ENCODE measurements at places on chromosomes 6 and 20.
A peak's percentile ranks its signal among the peaks of the same experiment; 100 is the strongest.

GRCh38 chr20:2137552-2138201 is 36.0 kb downstream of the STK35 start:
- no peak for DNase-seq

GRCh38 chr6:100803264-100804045 is 77.7 kb downstream of the ASCC3 start:
- DNase-seq = no peak

GRCh38 chr6:1596088-1596852 is 13.4 kb upstream of the FOXC1 start:
- peak; percentile 50 for DNase-seq

DNA sequence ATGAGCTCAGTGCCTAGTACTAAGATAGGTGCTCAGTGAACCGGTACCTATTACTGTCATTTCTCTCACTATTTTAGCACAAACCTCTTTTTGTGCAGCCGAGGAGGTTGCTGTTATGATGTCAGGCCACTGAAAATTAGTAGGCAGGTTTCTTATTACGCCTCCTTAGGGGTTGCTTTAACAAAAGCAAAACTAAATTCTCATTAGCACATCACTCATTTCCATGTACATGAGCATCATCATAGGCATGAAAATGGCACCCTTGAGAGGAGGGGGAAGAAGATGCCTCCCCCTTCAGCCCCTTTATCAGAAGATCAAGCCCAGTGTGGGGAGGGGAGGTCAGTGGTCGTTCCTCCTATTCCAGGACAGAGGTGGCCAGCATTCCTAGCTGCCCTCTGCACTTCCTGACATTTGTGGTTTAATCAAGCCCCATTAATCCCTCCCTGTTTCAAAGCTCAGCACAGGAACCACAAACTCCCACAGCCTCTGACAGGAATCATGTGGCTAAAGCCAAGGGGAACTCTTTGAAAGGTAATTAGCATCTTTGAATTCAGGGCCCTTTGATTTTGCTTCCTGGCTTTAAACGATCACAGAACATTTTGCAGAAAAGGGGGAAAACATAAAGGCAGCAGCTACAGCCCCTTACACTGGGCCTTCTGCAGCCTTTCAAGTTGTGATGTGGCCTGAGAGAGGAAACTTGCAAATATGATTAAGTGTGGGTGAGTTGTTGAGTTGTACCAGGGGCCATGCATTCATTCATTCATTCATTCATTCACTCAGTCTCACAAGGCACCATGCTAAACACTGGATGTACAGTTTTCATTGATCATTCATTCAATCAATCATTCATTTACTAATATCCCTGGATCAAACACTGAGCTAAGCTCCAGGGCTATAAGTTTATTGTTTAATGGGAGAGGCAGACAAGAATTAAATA is 31.9 kb upstream of the PSMF1 start:
- DNase-seq = no peak

GRCh38 chr6:3090013-3090412 is 21.7 kb downstream of the RIPK1 start:
- no peak for DNase-seq

- no peak for DNase-seq
These were observed 2.9 kb upstream of the TRMT11 start for GRCh38 chr6:125983246-125983945.

DNA sequence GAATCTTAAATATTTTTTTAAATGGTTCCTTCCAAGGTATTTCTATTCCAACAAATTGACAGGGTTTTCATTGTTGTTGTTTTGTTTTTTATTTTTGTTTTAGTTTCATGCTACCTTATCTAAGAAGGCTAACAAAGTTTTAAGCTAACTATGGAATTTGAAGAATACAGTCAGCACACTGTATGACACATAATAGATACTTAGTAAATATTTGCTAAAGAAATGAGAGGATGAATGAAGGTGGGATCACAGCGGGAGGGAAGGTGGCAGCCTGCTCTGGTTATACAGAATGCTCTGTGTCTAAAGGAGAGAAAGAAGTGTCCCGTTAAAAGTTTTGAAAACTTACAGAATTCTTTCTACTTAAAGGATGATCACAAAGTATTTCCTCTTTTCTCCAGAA is 43.7 kb upstream of the DST start:
- no peak for DNase-seq

GRCh38 chr6:42509765-42510164 is 54.1 kb upstream of the UBR2 start:
- DNase-seq = no peak

DNA sequence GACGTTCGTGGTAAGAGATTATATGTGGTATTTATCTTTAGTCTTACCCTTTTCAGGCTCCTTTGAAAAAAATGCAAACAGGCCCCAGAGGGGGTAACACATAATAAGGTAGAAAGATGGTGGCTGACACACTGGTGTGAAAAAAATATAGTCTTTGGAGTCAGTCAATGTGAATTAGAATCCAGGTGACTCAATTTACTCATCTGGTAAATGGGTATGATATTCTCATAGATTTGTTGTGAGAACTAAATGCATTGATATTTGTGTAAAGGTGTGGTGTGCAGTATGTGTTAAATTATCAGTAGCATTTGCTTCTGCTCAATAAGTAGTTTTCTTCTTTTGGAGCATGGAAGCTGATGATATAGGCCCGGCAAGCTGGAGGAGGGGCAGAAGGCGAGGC is 25.7 kb downstream of the CD83 start:
- DNase-seq = no peak

DNA sequence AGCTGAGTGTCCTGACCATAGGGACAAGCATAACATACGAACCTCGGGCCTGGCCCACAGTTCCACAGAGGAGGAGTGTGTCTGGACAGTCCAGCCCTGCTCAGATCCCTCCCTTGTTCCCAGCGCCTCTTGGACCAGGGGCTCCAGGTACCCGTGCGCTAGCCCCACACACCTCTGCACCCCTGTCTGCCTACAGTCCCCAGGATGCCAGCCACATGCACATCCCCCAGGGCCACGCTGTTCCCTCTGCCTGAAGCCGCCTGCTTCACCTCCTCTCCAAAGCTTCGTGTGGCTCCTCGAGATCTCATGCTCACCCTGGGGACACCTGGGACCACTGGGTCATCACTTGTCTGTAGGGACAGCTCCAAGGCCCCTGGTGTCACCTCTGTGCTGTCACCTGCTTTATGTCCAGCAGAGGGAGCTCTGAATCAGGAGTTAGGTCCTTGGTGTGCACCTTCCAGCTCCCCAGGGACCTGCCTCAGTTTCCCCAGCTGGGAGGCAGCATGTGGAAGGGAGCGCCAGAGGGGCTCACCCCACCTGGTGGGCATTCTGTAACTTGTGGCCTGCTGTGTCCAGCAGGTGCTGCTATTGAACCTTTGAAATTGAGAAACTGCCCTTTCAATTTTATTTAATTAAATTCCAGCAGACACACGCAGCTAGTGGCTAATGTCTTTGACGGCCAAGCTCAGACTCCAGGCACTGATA is 7.3 kb upstream of the YTHDF1 start:
- no peak for DNase-seq

GRCh38 chr6:157233156-157233555 is 90.2 kb downstream of the TMEM242 start:
- DNase-seq = no peak

DNA sequence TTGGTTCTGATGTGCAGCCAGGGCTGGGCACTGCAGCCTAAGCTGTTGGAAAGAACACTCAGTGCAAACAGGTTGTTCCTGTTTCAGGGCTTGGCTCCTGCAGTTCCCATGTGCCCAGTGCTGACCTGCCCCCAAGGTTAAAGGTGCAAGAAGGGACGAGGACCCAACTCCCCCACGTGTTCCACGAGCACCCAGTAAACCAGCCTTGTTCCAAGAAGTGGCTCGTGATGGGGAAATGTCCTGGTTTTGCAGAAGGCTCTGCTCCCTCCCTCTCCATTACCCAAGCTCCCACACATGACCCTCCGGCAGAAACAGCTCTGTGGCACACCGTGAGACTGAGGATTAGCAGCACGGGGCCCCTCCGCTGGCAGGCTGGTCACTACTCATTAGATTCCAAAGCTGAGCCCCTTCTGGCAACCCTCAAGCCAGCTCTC is 9.4 kb downstream of the ACSS1 start:
- no peak for DNase-seq

- no peak for DNase-seq
These were observed 284.1 kb upstream of the TAB2 start for GRCh38 chr6:149033454-149033853.
